ENCODE measurements at places on chromosomes 6 and 20.

DNA sequence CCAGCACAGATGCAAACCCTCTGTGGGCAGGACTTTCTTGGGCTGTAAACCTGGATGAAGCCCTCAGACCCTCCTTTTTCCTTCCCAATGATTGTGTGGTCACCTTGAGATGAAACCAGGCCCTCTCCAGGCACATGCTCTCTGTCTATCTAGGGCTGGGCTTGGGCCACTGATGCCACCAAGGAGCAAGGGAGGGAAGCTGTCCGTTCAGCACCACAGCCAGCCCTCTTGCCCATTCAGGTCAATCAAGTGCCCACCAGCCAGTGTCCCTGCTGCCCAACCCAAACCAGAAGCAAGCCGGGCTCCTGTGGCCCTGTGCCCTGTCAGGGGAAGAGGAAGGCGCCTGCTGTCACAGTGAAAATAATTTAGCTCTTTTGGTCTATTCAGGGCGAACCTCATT lies 8.0 kb downstream of the STMN3 start:
- DNase-seq: no peak

DNA sequence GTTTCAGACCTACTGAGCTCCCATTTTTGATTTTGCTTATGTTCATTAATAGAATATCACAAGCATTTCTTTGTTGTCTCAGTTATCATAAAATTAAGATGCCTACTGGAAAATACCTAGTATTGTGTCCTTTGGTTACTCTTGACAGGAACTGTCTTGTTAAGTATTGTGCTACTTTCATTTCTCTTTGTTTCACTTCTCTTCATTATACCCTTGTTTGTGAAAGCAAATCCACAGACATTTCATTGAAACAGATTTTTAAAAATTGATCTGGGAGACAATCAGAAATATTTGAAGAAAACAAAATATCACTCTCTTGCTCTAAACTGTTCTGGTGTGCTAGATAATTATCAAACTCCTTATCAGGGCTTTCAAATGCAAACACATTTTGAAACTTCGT lies 290.5 kb upstream of the EYS start:
- DNase-seq: no peak

- no peak for DNase-seq
Measured at GRCh38 chr6:14182916-14183315, 65.3 kb downstream of the CD83 start.

- DNase-seq: no peak
Measured at GRCh38 chr6:128246472-128247260, 273.7 kb downstream of the PTPRK start.

GRCh38 chr20:56423886-56424285 lies 11.8 kb downstream of the CASS4 start:
- DNase-seq: no peak

- DNase-seq: no peak
Measured at GRCh38 chr6:160162030-160162566, 40.5 kb downstream of the SLC22A1 start.

DNA sequence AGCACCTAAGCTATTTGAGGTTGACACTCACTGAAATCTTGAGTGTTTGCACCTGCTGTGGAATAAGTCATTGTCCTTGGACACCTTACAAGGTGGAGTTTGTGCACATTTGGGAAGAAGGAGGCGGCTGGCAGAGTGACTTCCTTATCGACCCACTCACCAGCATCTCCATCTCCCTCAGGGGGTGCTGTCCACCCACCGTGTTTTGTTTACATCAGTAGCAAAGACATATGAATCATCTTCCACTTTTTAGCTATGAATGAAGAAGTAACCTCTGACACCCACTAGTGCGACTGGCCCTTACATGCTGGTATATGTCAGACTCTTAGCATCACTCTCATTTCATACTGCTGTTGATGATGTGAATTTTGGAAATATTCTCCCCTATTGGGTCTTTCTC lies 119.5 kb upstream of the SGK1 start:
- DNase-seq: no peak

- DNase-seq: no peak
Measured at GRCh38 chr20:51715163-51715855, 52.9 kb downstream of the ATP9A start.

GRCh38 chr6:38112181-38112580 lies 292.7 kb downstream of the ZFAND3 start:
- no peak for DNase-seq

DNA sequence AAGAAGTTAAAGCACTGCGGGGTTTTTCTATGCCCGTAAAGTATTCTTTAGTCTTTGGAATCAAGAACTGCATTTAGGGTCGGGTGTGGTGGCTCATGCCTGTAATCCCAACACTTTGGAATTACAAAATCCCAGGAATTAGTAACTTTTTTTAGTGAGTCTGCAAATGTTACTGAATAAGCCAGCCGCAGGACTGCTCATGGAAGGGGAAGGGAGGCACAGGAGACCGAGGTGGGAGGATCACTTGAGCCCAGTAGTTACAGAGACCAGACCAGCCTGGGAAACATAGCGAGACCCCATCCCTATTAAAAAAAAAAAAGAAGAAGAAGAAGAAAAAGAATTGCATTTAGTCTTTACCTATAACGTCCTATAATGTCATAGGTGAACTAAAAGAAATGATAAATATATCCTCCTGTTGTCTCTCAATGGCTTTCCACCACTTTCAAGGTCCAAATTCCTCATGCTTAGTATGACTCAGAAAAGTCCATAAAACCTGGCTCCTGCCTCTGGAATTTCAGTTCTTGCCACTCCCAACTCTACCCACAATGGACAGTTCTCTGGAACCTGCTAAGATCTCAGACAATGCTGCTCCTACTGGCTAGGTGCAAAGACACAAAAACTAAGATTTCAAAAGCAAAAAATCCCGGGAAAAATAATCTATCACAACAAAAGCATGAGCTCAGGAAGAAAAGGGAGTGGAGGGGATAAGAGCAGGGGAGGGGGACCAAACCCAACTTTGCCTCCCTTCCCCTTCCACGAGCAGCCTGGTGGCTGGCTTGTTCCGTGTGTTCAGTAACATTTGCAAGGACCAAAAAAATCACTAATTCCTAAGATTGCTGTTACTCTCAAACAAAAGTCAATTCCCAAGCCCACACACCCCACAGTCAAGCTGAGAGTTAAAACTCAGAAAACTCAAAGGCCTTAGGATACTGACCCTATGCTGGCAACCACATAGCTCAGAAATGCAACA lies 39.0 kb downstream of the B4GALT5 start:
- no peak for DNase-seq

DNA sequence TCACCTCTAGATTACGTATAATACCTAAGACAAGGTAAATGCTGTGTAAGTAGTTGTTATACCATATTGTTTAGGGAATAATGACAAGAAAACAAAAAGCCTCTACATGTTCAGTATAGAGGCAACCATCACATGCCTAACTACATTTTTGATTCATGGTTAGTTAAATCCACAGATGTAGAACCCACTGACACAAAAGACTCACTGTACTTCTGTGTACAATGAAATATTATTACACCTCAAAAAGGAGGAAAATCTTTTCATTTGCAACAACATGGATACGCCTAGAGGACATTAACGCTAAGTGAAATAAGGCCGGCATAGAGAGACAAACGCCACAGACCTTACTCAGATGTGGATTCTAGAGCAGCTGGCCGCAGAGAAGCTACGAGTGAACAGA lies 50.5 kb downstream of the NINL start:
- no peak for DNase-seq

GRCh38 chr20:41005361-41005729 lies 23.3 kb upstream of the TOP1 start:
- DNase-seq: peak; percentile 18
